DMS79 (cell line): ENCODE measurements at places on chromosomes 1 and 21.
A peak's percentile ranks its signal among the peaks of the same experiment; 100 is the strongest.

DNA sequence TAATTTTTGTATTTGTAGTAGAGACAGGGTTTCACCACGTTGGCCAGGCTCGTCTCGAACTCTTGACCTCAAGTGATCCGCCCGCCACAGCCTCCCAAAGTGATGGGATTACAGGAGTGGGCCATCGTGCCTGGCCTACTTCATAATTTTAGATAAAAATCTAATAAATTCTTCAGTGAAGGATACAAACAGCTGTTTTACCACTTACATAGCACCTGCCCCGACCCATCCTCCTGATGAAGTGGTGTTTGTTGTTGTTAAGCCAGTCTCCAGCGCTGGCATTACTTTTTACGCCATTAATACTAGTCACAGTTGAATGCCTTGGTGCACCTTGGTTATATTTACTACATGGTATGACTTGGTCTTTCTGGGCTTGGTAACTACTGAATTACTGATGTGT, 12.3 kb upstream of the RAP1GAP start:
- DNase-seq: no peak

DNA sequence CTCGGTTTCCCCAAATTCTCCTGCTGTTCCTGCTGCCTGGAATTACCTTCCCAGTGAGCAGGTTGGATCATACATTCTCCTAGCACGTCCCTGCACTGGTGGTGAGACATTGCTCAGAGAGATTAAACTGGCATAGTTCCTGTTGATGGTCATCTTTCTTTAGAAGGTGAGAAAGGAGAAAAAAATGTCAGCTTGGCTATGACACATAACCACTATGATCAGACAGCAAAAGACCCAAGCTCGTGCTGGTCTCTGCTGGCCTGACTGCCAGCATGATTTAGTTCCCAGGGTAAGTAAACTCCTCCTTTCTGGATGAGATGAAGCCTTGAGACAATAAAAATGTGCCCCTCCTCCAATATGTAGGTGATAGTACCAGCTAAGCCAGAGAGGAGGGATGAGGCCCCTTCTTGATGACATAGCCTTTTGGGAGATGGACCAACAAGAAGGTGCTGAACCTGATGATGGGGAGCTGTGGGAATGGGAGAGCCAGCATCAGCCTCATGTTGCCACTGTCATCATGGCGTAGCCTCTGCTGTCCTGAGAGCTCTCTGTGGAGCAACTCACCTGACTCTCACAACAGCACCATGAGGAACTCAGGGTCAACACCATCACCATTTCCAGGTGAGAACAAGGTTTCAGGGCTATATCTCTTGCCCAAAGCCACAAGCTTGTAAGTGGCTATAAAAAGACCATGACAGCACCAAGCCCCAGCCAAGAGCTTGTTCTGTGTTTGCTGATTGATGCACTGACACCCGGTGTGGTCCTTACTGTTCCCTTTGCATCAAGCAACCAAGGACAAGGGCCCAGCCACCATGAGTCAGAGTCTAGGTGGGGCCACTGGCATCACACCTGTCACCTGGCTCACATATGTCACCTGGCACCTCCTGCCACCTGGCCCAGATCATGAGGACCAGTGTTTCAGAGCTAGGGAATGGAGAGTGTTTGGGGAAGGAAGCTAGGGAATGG, 200.0 kb downstream of the MATN1 start:
- no peak for DNase-seq

- DNase-seq: no peak
Observed at GRCh38 chr1:118878661-118879060, 109.5 kb downstream of the TBX15 start.

- no peak for DNase-seq
Observed at GRCh38 chr1:150905301-150905700, 18.4 kb downstream of the CTXND2 start.

- no peak for DNase-seq
Observed at GRCh38 chr1:31871703-31872102, 55.9 kb upstream of the SPOCD1 start.

DNA sequence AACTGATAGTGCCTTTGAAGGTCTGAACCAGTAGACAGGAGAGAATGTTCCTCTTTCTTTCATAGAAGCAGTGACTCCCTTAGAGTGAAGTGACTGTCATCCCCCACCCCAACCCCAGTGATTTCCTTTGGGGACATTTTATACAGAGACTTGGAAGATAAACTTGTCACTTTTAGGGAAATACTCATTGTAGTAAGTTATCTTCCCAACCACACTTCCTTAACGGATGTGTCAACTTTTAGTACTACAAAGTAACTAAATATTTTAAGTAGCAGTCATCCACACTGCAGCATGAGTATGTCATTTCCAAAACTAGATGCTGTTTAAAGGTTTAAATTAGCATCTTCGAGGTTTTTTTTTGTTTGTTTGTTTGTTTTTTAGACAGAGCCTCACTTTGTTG, 13.7 kb downstream of the LRRC8B start:
- DNase-seq: no peak

GRCh38 chr1:74548961-74549750, 36.7 kb upstream of the LRRC53 start:
- no peak for DNase-seq

DNA sequence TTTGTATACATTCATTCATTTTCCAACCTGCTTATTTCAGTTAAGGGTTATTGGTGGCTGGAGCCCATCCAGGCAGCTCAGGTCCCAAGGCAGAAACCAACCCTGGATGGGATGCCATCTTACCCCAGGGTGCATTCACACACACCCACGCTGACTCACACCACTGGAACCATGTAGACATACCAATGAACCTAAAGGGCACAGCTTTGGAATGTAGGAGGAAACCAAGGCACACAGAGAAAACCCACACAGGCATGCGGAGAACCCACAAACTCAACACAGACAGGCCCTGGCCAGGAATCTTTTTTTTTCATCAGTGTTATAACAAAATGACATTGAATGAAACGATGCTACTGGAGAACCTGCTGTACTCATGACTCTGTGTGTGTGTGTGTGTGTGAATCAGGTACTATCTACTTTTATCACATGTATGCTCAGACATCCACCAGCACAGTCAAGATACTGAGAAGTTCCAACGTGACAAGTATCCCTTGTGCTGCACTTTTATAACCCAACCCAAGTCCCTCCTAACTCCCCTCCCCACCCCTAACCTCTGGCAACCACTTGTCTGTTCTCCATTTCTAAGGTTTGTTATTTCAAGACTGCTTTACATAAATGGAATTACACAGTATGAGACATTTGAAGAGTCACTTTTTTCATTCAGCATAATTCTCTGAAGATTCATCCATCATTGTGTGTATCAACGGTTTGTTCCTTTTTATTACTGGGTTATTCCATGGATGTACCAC, 286.8 kb upstream of the PLD5 start:
- DNase-seq: no peak

DNA sequence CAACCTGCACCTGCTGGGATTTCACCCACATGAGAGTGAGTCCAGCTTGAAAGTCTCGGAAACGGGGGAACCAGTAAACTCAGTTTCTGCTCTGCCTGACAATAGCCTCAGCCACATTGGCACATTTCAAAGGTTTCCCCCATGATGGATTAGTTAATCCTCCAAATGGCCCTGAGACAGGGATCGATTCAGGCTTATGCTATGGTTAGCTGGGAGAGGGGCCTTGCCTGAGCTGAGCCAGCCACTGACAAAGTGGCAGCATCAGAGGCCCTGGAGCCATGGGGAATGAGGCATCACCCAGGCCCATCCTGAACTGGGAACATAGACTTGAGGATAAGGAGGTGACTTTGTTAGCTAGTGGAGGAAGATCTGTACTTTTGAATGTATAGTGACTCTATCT, 2.9 kb upstream of the CLSTN1 start:
- DNase-seq: no peak

DNA sequence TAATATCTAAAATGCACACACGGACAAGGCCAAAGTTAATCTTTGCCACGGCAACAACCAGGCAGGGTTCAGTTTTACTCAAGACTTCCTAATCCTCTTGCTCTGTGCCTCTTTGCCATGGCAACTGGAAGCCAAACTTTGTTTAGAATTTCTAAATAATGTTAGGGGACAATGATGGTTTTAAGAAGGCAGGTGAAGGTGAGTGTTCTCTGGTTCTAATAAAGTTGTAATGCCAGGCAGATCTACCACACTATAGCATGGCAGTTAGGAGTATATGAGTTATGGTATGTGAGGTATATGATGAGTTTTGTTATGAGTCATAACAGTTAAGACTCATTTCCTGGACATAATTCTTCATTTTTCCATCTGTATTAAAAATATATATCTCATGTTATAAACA, 2.7 kb downstream of the PTPRC start:
- DNase-seq: no peak

- no peak for DNase-seq
Observed at GRCh38 chr1:182884872-182885271, 45.7 kb downstream of the DHX9 start.

GRCh38 chr21:42525029-42525581, 11.5 kb downstream of the SLC37A1 start:
- no peak for DNase-seq

- no peak for DNase-seq
Observed at GRCh38 chr1:29392036-29392435, 155.7 kb downstream of the PTPRU start.

DNA sequence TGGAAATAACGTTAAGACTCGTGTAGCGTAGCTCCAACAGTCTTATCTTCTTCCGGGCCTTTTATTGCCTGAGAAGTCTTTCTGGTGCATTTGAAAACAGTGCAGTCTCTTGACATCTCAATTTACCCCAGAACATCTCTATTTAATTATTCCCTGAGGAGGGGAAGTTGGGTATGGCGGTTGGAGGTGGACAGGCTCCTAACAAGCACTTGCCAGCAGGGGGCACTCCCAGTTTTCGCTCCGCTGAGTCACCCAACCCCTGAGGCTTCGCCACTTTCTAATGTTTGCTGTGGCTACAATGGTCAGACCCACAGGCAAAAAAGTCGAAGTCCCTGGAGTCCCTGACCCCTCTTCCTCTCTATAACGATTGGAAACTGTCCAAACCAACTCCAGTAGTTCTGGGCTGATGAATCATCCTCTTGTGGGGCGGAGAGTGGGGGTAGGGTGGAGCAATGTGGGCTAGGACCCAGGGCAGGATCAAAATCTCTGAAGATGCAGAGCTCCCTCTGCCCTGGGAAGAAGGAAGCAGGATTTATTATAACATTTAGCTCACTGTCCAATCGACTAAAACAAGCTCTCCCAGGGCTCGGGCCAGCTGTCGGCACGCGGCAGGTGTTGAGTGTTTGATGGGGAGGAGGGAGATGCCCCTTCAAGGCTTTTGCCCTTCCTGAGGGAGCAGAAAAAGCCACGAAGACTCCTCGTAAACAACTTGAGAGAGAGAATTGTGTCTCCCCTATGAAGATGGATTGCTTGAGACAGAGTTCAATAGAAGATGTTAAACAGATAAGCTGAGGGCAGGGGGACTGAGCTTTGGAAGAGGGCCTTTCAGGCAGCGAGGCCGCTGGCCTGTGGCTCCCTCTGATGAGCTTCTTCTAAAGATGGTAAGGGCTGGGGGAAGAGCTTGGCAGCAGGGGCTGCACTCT, 85.7 kb downstream of the BRINP2 start:
- peak; percentile 46 for DNase-seq

DNA sequence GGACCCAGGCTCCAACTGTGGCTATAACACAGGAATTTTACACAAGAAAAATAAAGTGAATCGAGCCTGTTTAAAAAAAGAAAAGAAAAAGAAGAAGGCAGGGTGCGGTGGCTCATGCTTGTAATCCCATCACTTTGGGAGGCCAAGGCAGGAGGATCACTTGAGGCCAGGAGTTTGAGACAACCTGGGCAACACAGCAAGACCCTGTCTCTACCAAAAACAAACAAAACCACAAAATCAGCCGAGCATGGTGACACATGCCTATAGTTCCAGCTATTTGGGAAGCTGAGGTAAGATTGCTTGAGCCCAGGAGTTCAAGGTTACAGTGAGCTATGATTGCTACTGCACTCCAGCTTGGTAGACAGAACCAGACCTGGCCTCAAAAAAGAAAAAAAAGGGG, 17.7 kb downstream of the MTF1 start:
- DNase-seq: no peak

- no peak for DNase-seq
Observed at GRCh38 chr1:5877001-5877400, 115.2 kb downstream of the NPHP4 start.

DNA sequence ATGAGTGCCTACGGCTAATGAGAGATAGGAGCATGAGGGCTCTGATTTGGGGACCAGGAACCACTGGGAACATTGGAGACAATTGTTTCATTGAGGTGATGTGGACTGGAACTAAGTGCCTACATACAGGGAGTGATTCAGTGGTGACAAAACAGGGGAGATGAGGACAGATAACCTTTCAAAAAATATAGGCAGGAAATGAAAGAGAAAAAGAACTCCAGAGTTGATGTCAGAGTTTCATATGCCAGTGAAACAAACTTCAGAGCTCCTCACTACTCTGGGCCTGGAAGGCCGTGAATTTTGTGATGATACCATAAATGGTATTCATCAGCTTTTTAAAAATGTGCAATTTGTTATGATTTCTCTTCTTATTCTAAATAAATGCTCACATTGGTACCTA, 39.3 kb downstream of the FASLG start:
- no peak for DNase-seq

DNA sequence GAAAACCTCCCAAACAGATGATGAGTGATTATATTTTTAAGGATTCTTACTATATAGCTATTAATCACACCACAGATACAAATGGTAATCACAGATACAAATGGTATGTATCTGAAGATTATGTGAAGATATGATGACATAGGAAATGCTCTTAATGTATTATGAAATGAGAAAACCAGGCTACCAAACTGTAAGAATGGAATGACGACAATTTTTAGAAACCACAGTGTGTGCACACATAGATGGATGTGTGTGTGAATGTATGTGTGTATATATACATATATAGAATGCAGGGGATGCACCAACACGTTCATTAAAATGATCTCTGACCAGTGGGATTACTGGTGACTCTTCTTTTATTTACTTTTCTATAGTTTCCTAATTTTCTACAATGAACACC, 21.5 kb upstream of the ENAH start:
- DNase-seq: no peak

DNA sequence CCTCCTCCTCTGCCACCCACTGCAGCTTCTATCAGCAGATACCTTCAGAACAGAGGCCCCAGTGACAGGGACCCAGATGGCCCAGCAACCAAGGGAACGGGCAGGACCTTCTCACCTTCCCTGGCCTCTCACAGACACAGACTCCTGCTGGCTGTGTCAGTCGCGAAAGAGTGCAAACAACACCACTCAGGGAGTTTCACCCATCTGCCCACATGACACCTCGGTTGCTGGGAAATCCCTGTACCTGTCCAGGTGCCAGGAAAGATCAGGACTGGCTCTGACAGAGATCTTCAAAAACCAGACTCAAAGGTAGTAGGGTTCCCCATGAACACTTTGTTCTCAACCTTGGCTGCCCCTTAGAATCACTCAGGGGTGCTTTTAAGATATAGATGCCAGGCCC, 83.5 kb upstream of the HIVEP3 start:
- no peak for DNase-seq

DNA sequence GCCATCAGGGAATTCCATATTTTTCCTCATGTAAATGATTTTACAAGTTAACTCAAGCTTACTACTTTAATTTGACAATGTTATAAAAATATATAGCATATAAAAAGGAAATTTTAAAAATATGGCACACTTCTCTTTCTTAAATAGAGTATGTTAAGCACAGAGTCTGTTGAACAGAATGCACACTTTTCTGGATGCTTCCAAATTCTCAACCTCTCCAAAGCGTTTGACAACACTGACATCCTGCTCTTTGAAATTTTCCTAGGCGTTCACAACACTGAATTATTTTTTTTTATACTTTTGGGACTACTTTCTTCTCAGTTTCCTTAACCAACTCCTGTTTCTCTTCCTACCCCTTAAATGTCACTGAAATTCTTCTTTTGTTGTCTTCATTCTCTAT, 117.8 kb upstream of the PLXNA2 start:
- no peak for DNase-seq
